Activated T-helper 17 cell treated with anti-CD3 and anti-CD28 coated beads, Interleukin-2, amount 50 U/mL, for 72 hours (primary cell): ENCODE measurements at places on chromosomes 4 and X. TPM values are rescaled to one million over a fixed set of nuclear protein-coding genes. Genes with fewer than 3 reads are reported as not detected.

Gene TCEAL6
- total RNA-seq: not detected

Gene ADRA2C
- total RNA-seq: not detected

Gene GYG2
- not detected for total RNA-seq

Gene HERC3
- 31.6 TPM for total RNA-seq

Gene STBD1
- 1.0 TPM for total RNA-seq

Gene TEX11
- not detected for total RNA-seq

Gene PRSS12
- total RNA-seq: not detected

Gene TRIM61
- 1.7 TPM for total RNA-seq

Gene DDIT4L
- 1.8 TPM for total RNA-seq

Gene POF1B
- total RNA-seq: 0.61 TPM

Gene AFF2
- total RNA-seq: 0.13 TPM

Gene SPATA4
- not detected for total RNA-seq

Gene UGT2A1
- total RNA-seq: not detected

Gene CXCL5
- total RNA-seq: not detected

Gene ESX1
- not detected for total RNA-seq

Gene WDR45
- 40.6 TPM for total RNA-seq

Gene MFAP3L
- 1.1 TPM for total RNA-seq

Gene TSPAN6
- total RNA-seq: not detected

Gene ARMCX2
- 3.7 TPM for total RNA-seq

Gene RPA4
- total RNA-seq: 0.26 TPM
